ENCODE measurements at places on chromosomes 6 and 20. TPM values are rescaled to one million over a fixed set of nuclear protein-coding genes. Genes with fewer than 3 reads are reported as not detected.

DNA sequence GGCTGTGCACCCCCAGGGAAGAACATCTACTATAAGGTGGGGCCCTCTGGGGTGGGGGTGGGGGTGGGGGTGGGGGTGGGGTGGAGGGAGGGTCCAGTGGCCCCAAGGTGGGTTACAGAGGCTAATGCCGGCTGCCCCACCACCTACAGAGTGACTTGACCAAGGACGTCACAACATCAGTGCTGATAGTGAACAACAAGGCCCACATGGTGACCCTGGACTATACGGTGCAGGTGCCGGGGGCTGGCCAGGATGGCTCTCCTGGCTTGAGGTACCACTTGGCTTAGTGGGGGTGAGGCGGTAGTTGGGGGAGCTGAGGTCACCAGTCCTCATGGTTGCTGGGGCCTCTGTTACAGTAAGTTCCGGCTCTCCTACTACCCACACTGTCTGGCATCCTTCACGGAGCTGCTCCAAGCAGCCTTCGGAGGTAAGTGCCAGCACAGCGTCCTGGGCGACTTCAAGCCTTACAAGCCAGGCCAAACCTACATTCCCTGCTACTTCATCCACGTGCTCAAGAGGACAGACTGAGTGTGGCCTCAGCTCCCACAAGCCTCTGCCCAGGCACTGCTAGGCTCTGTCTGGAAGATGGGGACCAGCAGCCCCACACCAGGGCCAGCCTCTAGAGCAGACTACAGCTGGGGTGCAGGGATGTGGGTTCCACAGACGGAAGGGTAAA is 2.8 kb downstream of the GNMT start:
- no peak overlapping the region for H3K27ac ChIP-seq
- H3K4me3 ChIP-seq: no peak overlapping the region
- no peak for DNase-seq
- peaks cover 15% of the 10 kb centered on the region for H3K4me1 ChIP-seq
- H3K27me3 ChIP-seq: peaks cover 4% of the 10 kb centered on the region
- H3K36me3 ChIP-seq: peaks cover 8% of the 10 kb centered on the region

The ATP6V1G2 gene
- total RNA-seq: 2.5 TPM

- H3K4me3 ChIP-seq: no peak overlapping the region
- no peak overlapping the region for H3K27ac ChIP-seq
- H3K36me3 ChIP-seq: no peaks in the 10 kb centered on the region
- H3K27me3 ChIP-seq: no peaks in the 10 kb centered on the region
Observed at GRCh38 chr6:113396730-113397129, 460.4 kb upstream of the MARCKS start.

DNA sequence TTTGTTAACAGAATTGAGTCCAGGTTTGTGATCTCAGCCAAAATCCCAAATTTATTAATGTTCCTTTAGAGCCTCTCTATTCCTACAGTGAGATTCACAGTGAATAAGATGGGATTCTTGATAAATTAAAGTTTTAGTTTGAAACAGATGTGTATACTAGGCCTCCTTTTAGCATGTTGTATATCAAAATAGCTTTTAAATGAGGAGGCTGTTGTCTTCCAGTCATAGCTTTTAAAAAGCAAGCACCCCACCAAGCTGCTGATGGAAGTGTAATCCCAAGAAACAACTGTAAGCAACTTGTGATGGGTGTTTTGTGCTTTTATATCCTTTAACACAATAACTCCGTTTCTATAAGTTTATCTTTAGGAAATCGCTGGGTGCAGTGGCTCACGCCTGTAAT is 7.0 kb downstream of the GTF2H5 start:
- H3K27ac ChIP-seq: no peak overlapping the region
- no peak for DNase-seq
- peaks cover 25% of the 10 kb centered on the region for H3K36me3 ChIP-seq
- no peaks in the 10 kb centered on the region for H3K27me3 ChIP-seq

DNA sequence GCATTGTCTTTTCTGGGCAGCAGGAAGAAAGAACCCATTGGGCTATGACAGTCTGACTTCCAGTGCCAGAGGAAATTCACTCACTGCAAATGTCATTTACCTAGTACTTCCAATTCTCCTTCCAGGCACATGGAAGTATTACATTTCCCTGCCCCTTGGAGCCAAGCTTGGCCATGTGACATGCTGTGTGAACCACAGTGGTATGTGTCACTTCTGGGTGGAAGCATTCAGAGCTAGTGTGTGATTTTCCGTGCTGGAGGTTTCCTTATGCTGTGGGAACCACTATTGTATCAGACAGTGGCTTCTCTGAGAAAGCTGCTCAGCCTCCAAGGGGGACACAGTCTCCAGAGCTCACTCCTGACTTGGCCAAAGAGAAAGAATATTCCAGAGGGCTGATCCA is 387.6 kb downstream of the CDC5L start:
- DNase-seq: no peak
- H3K4me1 ChIP-seq: no peaks in the 10 kb centered on the region
- no peak overlapping the region for H3K27ac ChIP-seq
- H3K36me3 ChIP-seq: no peaks in the 10 kb centered on the region
- H3K4me3 ChIP-seq: no peak overlapping the region
- H3K27me3 ChIP-seq: no peaks in the 10 kb centered on the region

DNA sequence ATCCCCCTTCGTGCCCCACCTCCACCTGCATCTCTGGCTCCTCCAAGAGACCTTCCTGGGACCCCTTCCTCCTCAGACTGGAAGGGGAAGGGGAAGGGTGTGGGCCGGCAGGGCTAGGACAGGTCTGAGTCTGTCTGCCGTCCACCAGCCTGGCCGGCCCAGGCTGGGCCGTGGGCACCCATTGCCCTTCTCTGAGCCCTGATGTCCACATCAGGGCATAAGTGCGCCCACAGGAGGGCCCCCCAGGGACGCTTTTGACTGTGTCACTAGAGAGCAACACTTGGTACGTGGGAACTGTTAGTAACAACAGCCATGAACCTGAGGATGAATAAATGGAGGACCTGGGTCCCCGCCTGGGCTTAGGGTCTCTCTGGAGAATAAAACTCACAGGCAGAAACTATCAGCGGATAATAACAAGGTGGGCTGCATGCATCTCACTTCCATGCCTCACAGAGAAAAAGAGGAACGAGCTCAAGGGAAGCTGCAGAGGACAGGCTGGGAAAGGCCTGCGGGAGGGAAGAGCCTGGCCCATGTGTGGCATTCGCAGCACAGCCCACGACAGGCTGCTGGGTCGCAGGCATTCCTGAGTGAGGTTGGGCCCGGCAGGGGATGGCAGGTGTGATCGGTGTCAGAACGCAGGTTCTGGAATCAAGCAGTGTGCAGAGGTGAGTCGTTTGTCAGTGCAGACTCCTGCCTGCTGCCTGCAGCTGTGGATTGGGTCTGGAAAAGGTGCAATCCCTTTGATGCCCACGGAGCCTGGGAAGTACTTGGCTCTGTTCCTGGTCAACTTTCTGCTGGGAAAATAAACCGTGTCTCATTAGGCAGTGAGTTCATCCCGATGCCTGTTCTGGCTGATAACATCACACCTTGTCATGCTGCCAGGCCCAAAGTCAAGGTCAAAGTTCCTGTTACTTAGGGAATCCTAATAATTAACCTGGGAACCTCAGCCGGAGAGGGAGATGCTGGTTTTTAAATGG is 60.9 kb downstream of the BCAS4 start:
- H3K27me3 ChIP-seq: no peaks in the 10 kb centered on the region
- no peak overlapping the region for H3K27ac ChIP-seq
- no peak for DNase-seq
- peaks cover 15% of the 10 kb centered on the region for H3K4me1 ChIP-seq
- H3K4me3 ChIP-seq: no peak overlapping the region
- H3K36me3 ChIP-seq: peaks cover 2% of the 10 kb centered on the region

GRCh38 chr6:106825156-106825555 is 149.4 kb downstream of the CD24 start:
- no peak overlapping the region for H3K4me3 ChIP-seq
- no peaks in the 10 kb centered on the region for H3K36me3 ChIP-seq
- peaks cover 5% of the 10 kb centered on the region for H3K27me3 ChIP-seq
- no peak for DNase-seq
- no peak overlapping the region for H3K27ac ChIP-seq

The POU5F1 gene
- not detected for total RNA-seq

- no peak overlapping the region for H3K4me3 ChIP-seq
- H3K36me3 ChIP-seq: no peaks in the 10 kb centered on the region
- DNase-seq: no peak
- H3K27ac ChIP-seq: no peak overlapping the region
- H3K4me1 ChIP-seq: no peaks in the 10 kb centered on the region
Observed at GRCh38 chr20:48612335-48612734, 215.5 kb downstream of the PREX1 start.

The ZSCAN31 gene
- total RNA-seq: 0.78 TPM

Data from activated CD8-positive, alpha-beta T cell treated with anti-CD3 and anti-CD28 coated beads, Interleukin-2, amount 10 ng/mL, durations not matched to agents 7 days and 5 days (primary cell).